Vagina (tissue), 2 donors: ENCODE measurements at places on chromosomes 5 and 9.

- DNase-seq = no peak
Measured at GRCh38 chr5:115321309-115321708, 24.9 kb upstream of the CCDC112 start.

GRCh38 chr9:123654994-123655637 lies 274.8 kb downstream of the DENND1A start:
- DNase-seq = no peak

DNA sequence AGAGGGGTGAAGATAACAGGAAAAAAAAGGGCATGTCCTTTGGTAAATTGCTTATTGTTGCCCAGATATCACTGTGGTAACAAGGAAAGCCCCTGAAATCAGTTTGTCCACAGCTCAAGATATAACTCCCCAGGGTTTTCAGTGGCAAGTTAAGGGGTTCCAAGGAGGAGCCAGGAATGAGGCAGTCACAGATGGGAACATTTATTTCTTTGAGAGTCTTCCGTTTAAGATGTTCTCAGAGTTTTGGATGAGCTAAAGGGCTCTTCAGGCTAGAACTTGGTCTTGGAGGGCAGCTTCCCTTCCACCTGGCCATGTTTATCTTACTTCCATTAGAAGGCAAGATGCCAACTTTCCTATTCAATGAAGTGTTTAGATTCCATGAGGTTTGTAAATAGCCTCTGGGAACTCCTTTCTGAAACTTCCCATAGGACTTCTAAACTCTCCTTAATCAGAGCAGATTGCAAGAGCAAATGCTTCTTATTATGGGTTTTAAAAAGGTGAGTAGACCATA lies 277.6 kb upstream of the TNC start:
- DNase-seq = no peak

- DNase-seq = no peak
Measured at GRCh38 chr9:95211028-95211427, 106.5 kb downstream of the FANCC start.

- no peak for DNase-seq
Measured at GRCh38 chr5:35884191-35884769, 27.6 kb downstream of the IL7R start.

- no peak for DNase-seq
Measured at GRCh38 chr5:425714-426113, 17.3 kb upstream of the EXOC3 start.

- no peak for DNase-seq
Measured at GRCh38 chr5:96905864-96906263, 29.6 kb downstream of the ERAP2 start.

GRCh38 chr5:125461641-125462072 lies 715.2 kb upstream of the ZNF608 start:
- DNase-seq = no peak

- DNase-seq = no peak
Measured at GRCh38 chr5:150523472-150524350, 15.8 kb downstream of the NDST1 start.

- no peak for DNase-seq
Measured at GRCh38 chr9:122360891-122361290, 9.9 kb upstream of the PTGS1 start.

DNA sequence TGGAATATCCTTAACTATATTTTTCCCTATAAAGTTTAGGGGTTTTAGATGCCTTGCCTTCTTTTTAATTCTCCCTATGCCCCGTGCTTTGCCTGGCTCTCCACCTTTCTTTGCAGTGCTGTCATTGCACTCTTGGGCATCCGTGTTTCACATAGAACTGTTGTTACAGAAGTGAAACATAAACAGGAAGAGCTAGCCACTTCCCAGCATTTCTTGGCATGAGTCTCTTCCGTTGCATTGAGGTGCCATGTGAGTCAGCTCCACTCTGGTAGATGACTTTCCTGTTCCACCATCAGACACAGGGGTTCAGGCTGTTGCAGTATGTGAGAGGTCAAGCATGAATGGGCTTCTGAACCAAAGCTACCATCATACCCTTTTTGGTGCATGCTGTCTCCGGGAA lies 73.4 kb downstream of the ANGPTL2 start:
- DNase-seq = peak; percentile 64

- no peak for DNase-seq
Measured at GRCh38 chr5:53785924-53786323, 225.5 kb downstream of the NDUFS4 start.

DNA sequence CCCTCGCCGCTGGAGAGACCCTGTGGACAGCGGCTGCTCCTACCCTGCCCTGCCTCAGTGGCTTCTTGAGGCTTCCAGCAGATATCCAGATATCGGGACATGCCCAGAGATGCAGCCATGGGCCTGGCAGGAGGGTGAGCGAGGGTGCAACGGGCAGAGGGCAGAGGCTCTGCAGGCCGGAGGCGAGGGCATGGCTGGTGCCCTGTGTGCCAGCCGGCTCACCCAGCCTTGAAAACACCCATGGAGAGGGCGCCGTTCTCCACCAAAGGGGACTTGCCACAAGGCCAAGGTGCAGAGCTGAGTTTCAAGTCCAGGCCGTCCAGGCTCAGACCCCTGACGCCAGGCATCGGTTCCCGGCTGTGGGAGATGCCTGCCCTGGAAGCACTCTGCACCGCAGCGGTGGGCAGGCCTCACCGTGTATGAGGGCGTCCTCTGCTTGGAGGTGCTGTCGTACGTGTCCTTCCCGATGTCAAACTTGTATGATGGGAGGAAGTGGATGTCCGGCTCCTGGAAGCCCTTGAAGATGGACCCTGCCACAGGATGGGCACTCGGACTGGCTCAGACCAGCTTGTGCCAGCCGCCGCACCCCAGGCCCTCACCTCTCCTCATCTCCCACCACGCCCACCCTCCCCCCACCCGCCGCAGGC lies 8.9 kb downstream of the INPP5E start:
- no peak for DNase-seq

DNA sequence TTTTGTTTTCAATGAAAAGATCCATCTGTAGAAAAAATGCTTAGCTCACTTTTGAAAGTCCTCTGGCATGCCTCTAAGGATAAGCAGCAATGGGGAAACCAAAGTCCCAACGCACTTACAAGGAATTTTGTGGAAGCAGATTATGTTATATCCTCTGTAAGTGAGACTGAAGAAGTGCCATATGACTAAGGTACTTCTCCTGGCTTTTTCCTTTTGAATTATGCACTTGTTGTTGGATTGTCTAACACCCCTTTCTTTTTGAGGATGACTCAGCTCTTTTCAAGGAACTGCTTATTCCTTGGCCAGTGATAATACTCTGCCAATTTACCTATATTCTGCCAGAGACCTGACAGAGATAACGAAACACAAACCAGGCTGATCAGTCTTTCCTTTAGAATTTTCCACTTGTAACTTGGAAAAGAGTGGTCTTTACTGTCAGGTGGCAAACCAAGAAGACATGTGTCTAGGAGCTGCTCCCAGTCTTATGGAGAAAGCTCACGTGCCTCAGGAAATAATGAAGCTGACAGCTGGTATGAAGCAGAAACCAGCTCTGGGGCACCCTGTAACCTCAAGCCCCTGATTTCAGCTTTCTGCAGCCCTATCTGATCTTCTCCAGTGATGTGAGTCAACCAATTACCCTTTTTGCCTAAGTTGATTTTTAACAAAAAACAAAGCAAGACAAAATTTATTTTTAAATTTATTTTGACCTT lies 290.8 kb upstream of the FBXL7 start:
- no peak for DNase-seq

DNA sequence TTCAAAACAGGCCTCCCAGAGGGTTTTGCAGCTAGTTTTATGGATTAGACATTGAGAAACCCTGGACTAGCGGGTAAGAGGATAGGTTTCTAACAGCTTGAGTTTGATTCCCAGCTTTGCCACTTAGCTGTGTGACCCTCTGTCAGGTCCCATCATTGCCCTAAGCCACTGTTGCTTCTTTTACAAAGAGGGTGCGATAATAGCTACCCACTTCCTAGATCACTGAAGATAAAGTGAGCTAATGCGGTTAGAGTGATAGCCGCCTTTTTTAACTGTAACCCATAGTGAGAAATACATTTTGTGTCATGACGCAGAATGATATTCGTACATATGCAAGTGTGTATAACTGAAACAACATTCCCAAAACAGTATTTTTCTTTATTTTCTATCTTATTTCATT lies 40.3 kb downstream of the CSF1R start:
- no peak for DNase-seq

GRCh38 chr5:102090770-102091169 lies 205.3 kb downstream of the SLCO4C1 start:
- no peak for DNase-seq

DNA sequence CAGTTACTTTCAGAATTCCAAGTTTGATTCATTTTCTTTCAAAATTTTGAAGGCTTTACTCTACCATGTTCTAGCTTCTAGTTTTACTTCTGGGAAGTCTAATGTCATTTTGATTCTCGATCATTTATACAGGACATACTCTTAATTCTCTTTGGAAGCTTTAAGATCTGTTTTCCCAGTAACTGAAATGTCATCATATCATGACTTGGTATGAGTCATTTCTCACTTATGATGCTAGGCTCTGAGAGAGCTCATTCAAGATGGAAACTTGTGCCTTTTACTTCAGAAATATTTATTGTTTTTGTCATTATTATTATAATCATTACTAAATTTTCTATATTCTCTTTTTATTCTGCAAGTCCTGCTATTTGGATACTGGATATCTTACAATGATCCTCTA lies 222.3 kb downstream of the PARP8 start:
- DNase-seq = no peak

GRCh38 chr5:39209924-39210323 lies 9.4 kb downstream of the FYB1 start:
- DNase-seq = no peak

GRCh38 chr5:113085880-113086409 lies 109.3 kb downstream of the DCP2 start:
- DNase-seq = no peak

- no peak for DNase-seq
Measured at GRCh38 chr5:31698673-31699072, 59.7 kb downstream of the PDZD2 start.
